ENCODE measurements at places on chromosomes 11 and 22.

- no peak for DNase-seq
These were observed 35.5 kb upstream of the NCAM1 start for GRCh38 chr11:112925516-112926310.

- DNase-seq = no peak
These were observed 663 bp upstream of the BUD13 start for GRCh38 chr11:116773203-116774097.

- DNase-seq = no peak
These were observed 38.2 kb upstream of the NARS2 start for GRCh38 chr11:78612721-78613377.

- no peak for DNase-seq
These were observed 86.3 kb upstream of the NNMT start for GRCh38 chr11:114209904-114210303.

DNA sequence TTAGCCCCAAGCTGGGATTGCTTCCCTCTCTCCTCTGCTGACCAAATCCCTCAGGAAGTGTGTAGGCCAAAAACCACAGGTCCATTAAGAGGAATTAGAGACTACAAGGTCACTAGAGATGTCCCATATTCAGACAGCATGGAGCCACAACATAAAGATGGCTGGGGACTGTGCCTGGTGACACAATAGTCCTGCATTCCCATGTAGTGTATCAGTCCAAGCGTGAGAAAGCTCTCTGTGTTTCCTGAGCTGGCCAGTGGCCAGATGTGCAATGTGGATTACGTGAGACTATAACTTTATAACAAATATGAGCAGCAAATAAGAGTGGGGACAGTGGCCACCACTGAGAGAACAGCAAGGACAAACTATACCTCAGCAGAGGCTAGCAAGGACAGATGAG, 7.6 kb upstream of the MS4A10 start:
- DNase-seq = peak; percentile 66

Measured in RCC 7860 (cell line).